Activated naive CD4-positive, alpha-beta T cell treated with anti-CD3 and anti-CD28 coated beads for 36 hours (primary cell): ENCODE measurements at places on chromosomes 1 and 21. TPM values are rescaled to one million over a fixed set of nuclear protein-coding genes. Genes with fewer than 3 reads are reported as not detected.
A peak's percentile ranks its signal among the peaks of the same experiment; 100 is the strongest.

Gene OLIG1
- total RNA-seq, result not detected

- peaks cover 27% of the 10 kb centered on the region for H3K36me3 ChIP-seq
- H3K4me1 ChIP-seq, result peaks cover 28% of the 10 kb centered on the region
- no peaks in the 10 kb centered on the region for H3K27me3 ChIP-seq
- no peak overlapping the region for H3K27ac ChIP-seq
- no peak for DNase-seq
Observed at GRCh38 chr1:109914587-109915240, 4.1 kb downstream of the CSF1 start.

GRCh38 chr1:165842671-165843129 is 15.3 kb downstream of the UCK2 start:
- H3K4me1 ChIP-seq, result peaks cover 24% of the 10 kb centered on the region
- H3K36me3 ChIP-seq, result peaks cover 11% of the 10 kb centered on the region
- H3K27me3 ChIP-seq, result no peaks in the 10 kb centered on the region
- H3K4me3 ChIP-seq, result no peak overlapping the region

Gene RAD54L
- 88.0 TPM for total RNA-seq

GRCh38 chr1:185334182-185334581 is 17.1 kb upstream of the IVNS1ABP start:
- H3K4me3 ChIP-seq, result no peak overlapping the region
- peaks cover 7% of the 10 kb centered on the region for H3K4me1 ChIP-seq
- no peaks in the 10 kb centered on the region for H3K36me3 ChIP-seq
- no peaks in the 10 kb centered on the region for H3K27me3 ChIP-seq
- DNase-seq, result no peak
- no peak overlapping the region for H3K27ac ChIP-seq

Gene FAM72C
- 43.3 TPM for total RNA-seq

Gene MSH4
- total RNA-seq, result 0.14 TPM

- H3K36me3 ChIP-seq, result no peaks in the 10 kb centered on the region
- H3K27ac ChIP-seq, result no peak overlapping the region
- DNase-seq, result no peak
- peaks cover 13% of the 10 kb centered on the region for H3K4me1 ChIP-seq
Observed at GRCh38 chr1:42824481-42825035, 7.4 kb upstream of the SVBP start.

Gene RSPH1
- 0.22 TPM for total RNA-seq

Gene DMRTA2
- not detected for total RNA-seq

- H3K27me3 ChIP-seq, result peaks cover 6% of the 10 kb centered on the region
- H3K4me1 ChIP-seq, result peaks cover 19% of the 10 kb centered on the region
- H3K27ac ChIP-seq, result no peak overlapping the region
Observed at GRCh38 chr1:204103431-204103741, 30.5 kb downstream of the SOX13 start.

- no peak overlapping the region for H3K4me3 ChIP-seq
- no peaks in the 10 kb centered on the region for H3K36me3 ChIP-seq
- no peaks in the 10 kb centered on the region for H3K4me1 ChIP-seq
- H3K27me3 ChIP-seq, result peaks cover 9% of the 10 kb centered on the region
Observed at GRCh38 chr1:22930240-22930912, 42.3 kb downstream of the LACTBL1 start.

Gene SESN2
- 46.2 TPM for total RNA-seq

GRCh38 chr1:162186406-162186805 is 116.9 kb downstream of the NOS1AP start:
- no peaks in the 10 kb centered on the region for H3K4me1 ChIP-seq
- H3K27ac ChIP-seq, result no peak overlapping the region
- H3K36me3 ChIP-seq, result no peaks in the 10 kb centered on the region
- DNase-seq, result no peak

DNA sequence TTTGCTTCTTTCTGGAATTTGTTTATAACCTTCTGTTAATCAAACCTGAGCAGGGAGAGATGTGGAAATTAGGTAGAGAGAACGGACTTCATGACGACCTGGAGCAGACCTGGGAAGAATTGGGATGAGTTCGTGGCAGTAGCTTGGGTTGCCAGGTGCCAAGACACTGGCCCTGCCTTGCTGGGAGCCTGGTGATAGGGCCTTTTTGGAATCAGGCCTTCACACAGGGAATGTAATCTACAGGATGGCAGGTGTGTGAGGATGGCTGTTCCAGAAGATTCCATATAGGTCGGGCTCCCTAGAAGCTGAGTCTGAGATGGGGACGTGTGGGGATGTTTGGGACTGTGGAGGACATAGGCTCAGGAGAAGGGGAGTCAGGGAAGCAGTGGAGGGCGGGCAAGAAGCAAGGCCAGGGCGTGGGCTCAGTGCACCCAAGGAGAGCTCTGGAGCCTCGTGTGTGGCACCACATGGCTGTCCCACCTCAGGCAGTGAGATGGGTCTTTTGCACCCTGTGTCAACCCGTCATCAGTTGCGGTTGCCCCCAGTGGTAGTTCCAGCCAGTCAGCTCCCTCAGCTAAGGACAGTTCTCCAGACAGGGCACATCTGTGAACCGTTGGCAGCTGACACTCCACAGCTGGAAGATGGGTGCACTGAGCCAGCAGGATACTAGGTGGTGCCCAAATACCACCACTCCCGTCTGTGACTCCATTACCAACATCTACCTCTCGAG is 395.9 kb downstream of the MATN1 start:
- H3K27me3 ChIP-seq, result peaks cover 3% of the 10 kb centered on the region
- H3K27ac ChIP-seq, result no peak overlapping the region
- DNase-seq, result no peak
- no peaks in the 10 kb centered on the region for H3K36me3 ChIP-seq
- no peaks in the 10 kb centered on the region for H3K4me1 ChIP-seq

Gene ANKRD34A
- 3.7 TPM for total RNA-seq

- peaks cover 13% of the 10 kb centered on the region for H3K4me1 ChIP-seq
- H3K36me3 ChIP-seq, result no peaks in the 10 kb centered on the region
- DNase-seq, result peak; percentile 38
- H3K27me3 ChIP-seq, result peaks cover 11% of the 10 kb centered on the region
Observed at GRCh38 chr1:154863315-154864174, 6.5 kb downstream of the KCNN3 start.

DNA sequence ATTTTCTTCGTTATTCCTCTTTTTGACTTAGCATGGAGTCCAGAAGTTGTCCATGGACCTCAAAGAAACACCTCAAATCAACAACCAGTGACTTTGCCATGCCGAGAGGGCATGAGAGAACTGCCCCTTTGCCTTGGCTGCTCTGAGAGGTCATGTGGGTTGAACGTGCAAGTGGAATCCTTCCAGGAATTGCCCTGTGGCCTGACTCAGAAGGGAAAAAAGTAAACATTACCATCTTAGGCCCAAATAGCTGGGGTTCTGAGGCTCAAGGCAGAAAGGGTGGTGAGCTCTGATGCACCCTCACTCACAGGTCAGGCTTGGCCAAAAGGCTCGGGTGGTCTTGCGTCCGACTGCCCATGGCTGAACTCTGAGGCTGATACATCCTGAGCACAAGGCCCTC is 15.1 kb downstream of the STUM start:
- no peaks in the 10 kb centered on the region for H3K27me3 ChIP-seq
- DNase-seq, result no peak
- no peaks in the 10 kb centered on the region for H3K4me1 ChIP-seq
- H3K36me3 ChIP-seq, result no peaks in the 10 kb centered on the region
- no peak overlapping the region for H3K4me3 ChIP-seq

DNA sequence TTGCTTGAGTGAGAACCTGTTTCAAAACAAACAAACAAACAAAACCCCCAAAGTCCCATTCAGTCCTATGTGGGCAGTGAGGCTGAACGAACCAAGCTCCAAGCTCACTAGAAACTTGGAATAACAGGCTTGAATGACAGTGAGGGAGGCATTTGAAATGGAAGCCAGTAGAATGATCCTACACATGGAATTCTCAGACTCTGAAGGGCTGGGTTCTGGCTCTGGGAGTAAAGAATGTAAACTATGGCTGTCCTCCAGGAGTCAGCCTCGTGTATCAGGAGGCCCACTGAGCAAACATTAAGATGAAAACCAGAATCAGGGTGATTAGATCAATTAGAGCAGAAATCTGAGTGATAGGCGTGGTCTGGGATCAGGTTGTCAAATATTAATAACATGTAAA is 14.9 kb downstream of the PCP4L1 start:
- no peak overlapping the region for H3K27ac ChIP-seq
- H3K27me3 ChIP-seq, result peaks cover 2% of the 10 kb centered on the region
- H3K36me3 ChIP-seq, result no peaks in the 10 kb centered on the region
- no peak for DNase-seq

Gene GSTM5
- not detected for total RNA-seq

DNA sequence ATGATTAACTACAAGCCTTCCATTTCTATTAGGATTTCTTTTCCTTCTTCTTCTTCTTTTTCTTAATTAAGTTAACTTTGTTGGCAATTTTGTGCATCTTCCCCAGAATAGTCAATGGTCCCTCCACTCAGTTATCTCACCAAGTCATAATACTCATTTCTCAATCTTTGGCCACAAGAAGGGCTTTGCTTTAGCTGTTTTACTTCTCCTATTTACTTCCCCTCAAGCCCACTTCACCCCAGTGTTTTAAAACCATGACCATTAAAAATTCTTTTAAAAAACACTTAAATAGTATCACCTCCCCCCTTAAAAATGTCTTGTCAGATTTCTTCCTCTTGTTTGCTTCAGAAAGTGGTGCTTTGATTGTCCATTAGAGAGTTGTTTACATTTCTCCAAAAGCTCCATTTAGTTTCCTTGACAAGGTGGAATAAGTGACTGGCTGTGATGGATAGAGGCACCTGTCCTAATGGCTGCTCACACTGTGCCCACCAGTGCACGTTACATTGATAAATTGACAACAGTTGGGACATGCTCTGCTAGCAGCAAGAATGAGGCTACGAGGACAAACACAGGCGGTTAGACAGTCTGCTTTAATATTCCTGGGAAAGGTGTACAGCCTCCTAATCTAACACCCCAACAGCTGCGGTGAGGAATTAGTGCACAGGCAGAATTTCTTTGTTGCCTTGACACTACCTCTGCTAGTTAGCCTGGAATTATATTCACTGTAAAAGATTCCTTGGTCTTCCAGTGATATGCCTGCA is 354.7 kb downstream of the LMO4 start:
- H3K4me3 ChIP-seq, result no peak overlapping the region
- H3K27me3 ChIP-seq, result no peaks in the 10 kb centered on the region
- DNase-seq, result no peak
- H3K4me1 ChIP-seq, result no peaks in the 10 kb centered on the region
- no peaks in the 10 kb centered on the region for H3K36me3 ChIP-seq
- no peak overlapping the region for H3K27ac ChIP-seq

Gene TDRD10
- not detected for total RNA-seq

Gene TGFB2
- total RNA-seq, result not detected

Gene LCE2A
- not detected for total RNA-seq

Gene PFDN2
- total RNA-seq, result 183 TPM
